ENCODE measurements at places on chromosomes 7 and 10.

DNA sequence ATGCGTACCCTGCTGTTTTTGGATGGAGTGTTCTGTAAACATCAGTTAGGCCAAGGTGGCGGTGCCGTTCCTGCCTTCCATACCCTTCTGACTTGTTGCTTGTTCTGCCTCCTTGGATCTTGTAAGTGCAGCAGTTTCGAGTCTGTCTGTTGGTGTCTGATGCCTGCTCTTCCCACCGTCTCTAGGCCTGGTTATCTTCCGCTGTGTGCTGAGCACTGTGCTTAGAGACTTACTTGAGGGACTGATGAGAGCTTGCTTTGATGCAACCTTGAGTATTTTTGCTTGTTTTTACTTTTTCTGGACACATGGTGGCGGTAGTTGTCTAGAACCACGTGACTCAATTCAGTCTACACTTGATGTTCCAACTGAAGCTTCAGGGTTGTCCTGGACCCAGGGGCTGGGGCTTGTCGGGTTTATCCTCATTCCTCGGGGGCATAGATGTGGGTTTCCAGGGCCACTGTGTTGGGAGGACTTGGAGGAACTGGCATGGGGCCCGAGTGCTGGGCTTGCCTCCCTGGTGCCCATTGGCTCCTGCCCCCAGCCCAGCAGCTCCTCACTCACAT, 14.4 kb upstream of the SPRN start:
- no peak for DNase-seq

DNA sequence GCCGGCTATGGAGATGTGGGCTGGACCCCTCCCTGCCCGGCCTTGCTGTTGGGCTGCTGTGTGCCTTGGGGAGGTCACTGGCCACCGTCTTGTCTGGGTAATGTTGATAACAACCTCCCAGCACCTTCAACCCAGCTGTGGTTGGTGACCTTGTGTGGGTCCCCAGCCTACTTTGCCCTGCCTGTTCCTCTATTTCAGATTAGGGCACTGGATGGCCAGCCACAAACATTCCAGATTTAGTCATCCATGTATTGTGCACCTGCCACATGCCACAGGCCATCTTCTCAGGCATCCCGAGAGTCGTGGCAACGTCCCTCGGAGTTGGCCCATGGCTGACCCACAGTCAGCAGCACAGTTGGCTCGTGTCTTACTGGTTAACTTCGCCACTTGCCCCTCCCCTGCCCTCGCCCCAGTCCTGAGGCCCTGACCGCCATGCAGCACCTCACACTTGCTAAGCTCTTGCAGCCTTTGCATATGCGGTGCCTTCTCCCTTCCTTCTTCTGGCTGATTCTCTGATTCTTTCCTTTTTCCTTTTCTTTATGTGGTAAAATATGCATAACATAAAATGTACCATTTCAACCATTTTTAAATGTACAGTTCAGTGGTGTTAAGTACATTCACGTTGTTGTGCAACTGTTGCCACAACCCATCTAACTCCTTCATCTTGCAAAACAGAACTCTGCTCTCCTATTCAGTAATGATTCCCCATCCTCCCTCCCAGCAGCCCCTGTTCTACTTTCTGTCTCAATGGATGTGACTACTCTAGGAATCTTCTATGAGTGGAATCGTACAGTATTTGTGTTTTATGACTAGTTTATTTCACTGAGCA, 60.6 kb downstream of the PRF1 start:
- no peak for DNase-seq

- no peak for DNase-seq
These were observed 138.7 kb upstream of the CELF2 start for GRCh38 chr10:10878963-10879362.

- peak; percentile 88 for DNase-seq
These were observed 133.8 kb downstream of the SEMA3A start for GRCh38 chr7:84060760-84061261.

GRCh38 chr10:87878664-87879459, 15.4 kb downstream of the PTEN start:
- no peak for DNase-seq

GRCh38 chr7:72223351-72223750, 188.8 kb downstream of the CALN1 start:
- no peak for DNase-seq

DNA sequence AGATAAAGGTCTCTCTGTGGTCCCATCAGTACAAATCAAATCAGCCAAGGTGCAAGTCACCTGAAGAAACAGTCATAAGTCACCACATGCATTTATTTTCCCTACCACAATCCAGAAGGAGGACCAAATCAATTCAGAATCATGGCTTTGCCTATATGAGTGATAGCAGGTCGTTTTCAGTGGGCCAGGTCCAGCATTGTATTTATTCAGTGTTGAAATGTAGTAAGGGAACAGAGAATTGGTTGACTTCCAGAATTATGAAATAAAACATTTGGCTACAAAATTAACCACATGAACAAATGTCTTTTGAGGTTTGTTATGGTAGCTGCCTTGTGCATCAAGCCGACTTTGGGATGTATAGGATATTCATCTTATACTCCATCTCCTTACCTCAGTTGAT, 88.4 kb downstream of the POLR1F start:
- DNase-seq, result no peak

DNA sequence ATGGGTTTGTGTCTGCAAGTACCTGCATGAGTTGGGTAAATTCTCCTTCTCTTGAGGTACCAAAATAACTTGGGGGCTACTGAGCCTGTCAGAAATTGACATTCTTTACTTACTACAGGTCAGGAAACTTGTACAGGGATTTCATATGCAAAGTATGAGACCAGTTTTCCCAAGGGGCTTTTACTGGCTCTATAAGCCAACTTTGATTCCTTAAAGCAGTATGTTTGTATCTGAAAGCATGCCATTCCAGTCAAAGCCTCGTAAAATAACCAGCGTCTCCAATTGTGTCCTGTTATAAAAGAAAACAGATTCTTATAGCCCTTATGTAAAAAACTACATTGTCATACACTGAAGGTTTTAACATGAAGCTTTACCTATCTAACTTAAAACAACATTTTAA, 90.2 kb downstream of the ZNF467 start:
- no peak for DNase-seq

DNA sequence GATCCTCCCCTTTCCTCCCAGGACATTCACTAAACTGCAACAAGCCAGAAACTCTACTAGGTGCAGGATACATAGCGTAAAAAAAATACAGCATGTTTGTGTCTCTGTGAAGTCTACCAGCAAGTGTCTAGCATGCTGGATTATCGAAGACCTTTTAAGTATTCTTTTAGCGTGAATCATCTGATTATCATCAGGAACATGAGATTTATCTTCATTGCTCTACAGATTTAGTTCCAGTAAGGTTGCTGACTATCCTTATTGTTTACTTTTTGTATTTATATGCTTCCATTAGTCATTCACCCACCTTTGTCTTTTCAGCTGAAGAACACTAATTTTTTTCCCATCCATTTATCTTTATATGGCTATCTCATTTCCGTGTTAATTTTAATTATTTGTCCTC, 62.8 kb downstream of the PDZD8 start:
- no peak for DNase-seq

GRCh38 chr7:114623146-114623545, 208.5 kb downstream of the FOXP2 start:
- no peak for DNase-seq

DNA sequence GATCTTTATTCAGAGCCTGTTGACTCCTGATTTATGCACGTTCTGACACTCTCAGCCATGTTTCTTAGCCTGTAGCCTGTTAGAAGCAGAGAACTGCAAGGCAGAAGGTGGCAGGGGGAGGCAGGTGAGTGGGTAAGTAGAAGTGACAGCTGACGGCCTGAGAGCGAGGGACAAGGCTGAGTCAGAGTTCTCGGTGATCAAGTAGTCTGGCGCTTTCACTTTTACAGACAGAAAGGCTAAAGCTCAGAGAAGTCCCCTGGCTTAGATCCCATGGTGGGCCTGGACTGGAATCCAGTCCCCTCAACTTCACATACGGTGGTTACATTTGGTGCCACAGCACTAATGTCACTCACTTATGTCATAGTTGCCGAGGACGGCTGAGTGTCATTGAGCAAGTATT, 139.0 kb downstream of the TACC2 start:
- no peak for DNase-seq

GRCh38 chr10:34454590-34455261, 360.4 kb downstream of the PARD3 start:
- no peak for DNase-seq

DNA sequence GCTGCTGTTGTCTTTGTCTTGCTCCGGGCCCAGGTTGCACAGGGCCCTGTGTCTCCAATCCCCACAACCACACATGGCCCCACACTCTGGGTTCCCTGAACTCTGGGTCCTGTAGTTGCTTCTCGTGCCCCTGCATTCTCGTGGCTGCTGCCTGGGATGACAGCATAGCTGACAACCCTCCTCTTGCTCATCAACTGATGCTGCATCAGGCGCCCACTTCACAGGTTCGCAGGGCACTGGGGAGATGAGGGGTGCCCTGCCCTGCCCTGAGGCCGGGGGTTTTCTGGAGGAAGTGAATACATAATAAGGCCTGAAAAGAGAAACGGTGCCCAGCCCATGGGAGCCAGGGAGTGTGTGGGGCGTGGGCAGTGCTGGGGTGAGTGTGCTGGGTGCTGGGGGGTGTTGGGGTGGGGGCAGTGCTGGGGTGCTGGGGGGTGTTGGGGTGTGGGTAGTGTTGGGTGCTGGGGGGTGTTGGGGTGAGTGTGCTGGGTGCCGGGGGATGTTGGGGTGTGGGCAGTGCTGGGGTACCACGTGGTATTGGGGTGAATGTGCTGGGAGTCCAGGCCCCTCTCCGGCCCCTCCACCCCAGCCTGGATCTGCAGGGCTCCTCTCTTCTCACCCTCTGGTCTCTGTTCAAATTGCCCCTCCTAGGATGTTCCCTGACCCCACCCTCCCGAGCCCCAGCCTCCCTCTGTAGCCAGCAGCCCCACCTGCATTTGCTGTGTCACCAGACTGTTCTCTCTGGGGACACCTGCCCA, 2.0 kb upstream of the MTG1 start:
- no peak for DNase-seq

DNA sequence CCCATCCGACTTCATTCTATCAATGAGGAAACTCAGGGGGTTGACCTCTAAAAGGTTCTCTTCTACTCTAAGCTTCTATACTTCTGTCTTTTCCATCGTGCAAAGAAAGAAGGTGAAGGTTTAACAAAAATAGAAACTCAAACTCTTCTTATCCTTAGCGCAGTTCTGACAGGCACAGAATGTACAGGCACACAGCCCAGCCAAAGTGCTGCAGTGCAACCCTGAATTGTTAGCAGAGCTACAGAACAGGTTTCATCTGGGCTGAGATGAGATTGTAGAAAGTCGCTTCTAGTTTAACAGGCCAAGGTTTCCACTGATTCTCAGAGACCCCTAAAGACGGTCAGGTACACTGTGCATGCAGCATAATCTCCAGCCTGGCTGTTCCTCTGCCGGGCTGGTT, 79.3 kb upstream of the AFAP1L2 start:
- DNase-seq, result no peak

GRCh38 chr10:131142517-131143380, 168.8 kb downstream of the TCERG1L start:
- DNase-seq, result no peak

DNA sequence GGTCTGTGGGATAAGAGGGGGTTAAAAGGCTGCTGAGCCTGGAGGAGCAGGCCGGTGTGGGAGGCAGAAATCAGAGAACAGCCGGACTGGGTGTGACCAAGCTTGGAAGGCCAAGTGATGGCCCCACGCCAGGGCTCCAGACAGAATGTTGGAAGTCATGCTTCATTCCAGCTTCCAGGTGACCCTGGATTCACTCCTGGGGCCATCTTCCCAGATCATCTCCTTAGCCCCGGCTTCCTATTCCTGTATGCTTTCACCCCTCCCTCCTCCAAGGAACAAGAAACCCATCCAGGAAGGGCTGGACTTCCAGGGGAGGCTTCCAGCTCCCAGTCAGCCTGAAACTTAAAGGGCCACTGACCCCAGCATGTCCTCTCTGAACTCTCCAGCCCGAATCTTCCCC, 1.0 kb downstream of the INMT start:
- DNase-seq, result no peak

- DNase-seq, result no peak
These were observed 1.4 kb downstream of the MYO1G start for GRCh38 chr7:44977304-44977958.

GRCh38 chr7:103487419-103487818, 41.4 kb upstream of the SLC26A5 start:
- no peak for DNase-seq

- DNase-seq, result no peak
These were observed 711.1 kb upstream of the SEMA3D start for GRCh38 chr7:85897967-85898366.

- peak; percentile 13 for DNase-seq
These were observed at the start of gene TMEM26 for GRCh38 chr10:61452655-61453641. TMEM26 (minus strand) TSS chr10:61453381; CDS start chr10:61453081, 300 bp downstream.

- DNase-seq, result no peak
These were observed 290.6 kb downstream of the PRPF18 start for GRCh38 chr10:13877154-13877909.

DNA sequence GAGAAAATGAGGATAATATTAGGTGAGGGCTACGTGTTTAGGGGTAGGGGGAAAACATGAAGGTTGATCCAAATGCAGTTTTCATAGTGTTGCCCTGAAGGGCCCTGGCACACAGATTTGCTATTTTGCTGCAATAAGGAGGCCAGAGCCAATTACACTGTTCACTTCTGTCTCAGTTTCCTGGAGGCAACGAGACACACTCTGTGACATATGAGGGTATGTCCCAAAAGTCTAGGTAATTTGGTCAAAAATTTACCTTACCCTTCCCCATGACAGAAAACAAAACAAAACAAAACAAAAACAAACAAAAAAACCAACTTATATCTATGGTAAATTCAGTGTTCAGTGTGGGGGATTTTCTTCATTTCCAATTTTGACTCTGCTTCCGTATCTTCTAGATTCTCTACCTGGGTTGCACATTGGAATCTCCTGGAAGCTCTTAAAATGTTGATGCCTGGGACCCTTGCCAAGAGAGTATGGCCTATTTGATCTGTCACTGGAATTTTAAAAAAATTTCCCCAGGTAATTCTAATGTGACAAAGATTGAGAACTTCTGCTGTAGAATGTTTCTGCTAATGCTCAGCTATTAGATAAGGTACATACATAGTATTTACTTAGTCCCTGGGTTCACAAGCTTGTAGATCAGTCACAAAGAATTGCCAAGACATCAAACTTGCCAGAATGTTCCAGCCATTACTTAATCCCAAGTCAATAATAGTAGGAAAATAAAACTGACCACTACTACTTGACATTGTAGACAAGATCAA, 139.5 kb downstream of the SEMA3E start:
- DNase-seq, result no peak

DNA sequence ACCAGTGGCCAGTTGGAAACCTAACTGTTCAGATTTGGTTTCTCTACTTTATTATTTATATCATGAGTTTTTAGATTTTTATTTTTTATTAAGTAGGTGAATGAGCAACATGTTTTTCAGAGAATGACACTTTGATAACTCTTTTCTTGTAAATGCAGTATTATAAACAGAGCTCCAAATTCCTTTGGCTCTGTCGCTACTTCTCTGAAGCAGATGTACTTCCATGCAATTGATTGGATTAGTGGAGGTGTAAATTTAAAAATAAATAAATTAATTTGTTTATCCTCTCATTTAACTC, 34.3 kb upstream of the ICA1 start:
- DNase-seq, result no peak

- DNase-seq, result no peak
These were observed 819 bp downstream of the UNCX start for GRCh38 chr7:1233333-1234048.

- DNase-seq, result no peak
These were observed 36.7 kb upstream of the HDAC9 start for GRCh38 chr7:18458830-18459229.

- DNase-seq, result no peak
These were observed 4.2 kb upstream of the ADAM12 start for GRCh38 chr10:126392469-126392868.

GRCh38 chr10:116913695-116914094, 64.4 kb downstream of the ENO4 start:
- DNase-seq, result no peak
